ENCODE measurements at places on chromosomes 12 and 14.

DNA sequence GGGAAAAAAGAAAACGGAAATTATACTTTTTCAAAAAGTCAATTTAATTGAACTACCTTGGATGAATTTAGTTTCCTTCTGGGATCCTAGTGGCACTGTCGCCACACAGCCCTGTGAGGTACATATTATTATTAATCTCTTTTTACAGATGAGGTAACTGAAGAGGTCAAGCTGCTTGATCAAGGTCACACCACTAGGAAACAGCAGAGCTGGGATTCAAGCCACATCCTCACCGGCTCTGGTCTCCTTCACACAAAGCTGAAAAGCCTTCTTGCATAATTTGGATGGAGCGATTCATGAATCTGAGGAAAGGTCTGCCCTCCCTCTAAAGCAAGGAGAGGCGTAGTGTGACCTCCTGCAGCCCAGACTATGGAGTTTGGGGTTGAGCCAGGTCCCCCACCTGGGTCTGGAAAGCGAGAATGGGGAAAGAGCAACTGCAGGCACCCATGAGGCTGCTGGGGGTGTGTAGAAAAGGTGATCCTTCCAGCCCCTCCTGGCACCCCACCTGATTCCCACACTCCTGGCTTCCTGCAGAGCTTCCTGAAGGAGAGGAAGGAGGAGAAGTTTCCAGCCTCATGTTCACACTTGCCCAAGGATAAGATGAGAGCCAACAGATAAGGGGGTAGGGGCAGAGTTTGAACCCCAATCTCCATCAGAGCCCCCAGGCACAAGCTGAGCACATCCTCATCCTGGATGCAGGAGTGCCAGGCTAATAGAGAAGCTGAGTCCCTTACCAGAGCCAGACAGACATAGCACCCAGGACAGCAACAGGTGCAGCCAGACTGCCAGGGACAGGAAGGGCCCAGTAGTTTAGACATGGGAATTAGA lies 3.9 kb upstream of the KRT79 start:
- DNase-seq = no peak

DNA sequence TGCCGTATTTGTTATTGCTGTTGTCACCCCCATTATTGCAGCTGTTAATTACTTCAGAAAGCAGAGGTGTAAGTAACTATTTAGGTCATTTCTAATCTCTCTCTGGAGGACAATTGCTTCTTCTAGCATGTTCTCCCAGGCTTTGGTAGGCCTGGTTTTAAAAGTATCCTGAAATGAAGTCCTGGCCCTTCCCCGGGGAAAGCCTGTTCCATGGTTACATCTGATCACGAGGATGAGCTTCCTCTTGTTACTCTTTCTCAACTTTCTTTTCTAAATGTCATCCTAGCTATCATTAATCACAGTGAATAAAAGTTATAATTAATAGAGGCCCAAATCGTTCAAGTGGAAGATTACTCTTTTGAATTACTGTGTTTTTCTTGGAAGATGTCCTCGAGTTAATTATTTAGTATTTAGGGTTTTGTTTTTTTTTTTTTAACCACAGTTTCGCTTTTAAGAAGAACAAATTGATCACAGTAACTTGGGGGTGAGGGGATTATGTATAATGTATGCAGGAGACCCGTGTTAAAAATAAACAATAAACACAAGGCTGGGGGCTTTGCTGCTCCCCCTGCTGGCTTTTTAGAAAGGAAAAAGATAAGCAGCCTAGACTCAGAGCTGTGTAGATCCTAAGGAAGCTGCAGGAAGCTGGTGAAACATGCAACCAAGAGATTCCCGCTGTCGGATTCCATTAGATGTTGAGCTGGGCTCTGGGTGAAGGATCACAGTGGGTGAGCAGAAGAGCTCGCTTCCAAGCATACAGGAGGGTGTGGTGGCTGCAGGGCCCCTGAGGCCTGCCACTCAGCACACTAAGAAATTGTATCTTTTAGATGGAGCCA lies 420.1 kb downstream of the FUT8 start:
- no peak for DNase-seq

DNA sequence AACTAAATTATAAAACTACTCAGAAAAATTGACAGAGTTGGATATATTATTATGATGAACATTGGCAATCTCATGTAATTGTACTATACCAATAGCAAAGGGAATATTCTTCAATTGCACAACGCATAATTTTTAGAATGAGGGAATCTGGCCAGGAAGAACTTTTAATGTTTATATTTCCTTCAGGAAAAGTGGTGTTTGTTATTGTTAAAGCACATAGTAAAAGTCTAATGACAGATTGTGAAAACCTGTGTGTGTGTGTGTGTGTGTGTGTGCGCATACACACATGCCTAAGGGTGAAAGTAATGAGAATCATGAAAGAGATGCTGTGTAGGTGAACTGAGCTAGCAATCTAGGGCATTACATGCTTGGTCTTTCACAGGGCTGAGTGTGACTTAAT lies 877.7 kb downstream of the SLC6A15 start:
- no peak for DNase-seq

DNA sequence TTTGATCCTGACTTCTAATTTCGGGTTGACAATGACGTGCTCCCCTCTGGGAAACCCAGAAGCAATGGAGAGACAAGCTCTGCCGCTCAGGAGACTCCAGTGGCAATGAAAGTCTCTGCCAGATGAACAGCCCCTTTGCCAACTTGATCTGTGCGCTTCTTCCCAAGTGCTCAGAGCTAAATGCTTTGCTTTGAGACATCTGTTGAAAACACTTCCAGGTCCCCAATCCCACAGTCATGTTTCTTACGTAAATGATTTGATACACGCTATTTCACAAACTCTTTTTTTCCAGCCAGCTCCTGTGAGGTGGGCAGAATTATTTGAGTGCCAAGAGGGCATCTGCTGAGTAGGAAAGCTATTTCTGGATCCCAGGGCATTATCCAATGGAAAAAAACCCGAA lies 147.6 kb downstream of the RIMBP2 start:
- DNase-seq = no peak

GRCh38 chr12:89645434-89645833 lies 63.2 kb downstream of the ATP2B1 start:
- no peak for DNase-seq

GRCh38 chr14:50813544-50813863 lies 17.5 kb downstream of the NIN start:
- DNase-seq = no peak

DNA sequence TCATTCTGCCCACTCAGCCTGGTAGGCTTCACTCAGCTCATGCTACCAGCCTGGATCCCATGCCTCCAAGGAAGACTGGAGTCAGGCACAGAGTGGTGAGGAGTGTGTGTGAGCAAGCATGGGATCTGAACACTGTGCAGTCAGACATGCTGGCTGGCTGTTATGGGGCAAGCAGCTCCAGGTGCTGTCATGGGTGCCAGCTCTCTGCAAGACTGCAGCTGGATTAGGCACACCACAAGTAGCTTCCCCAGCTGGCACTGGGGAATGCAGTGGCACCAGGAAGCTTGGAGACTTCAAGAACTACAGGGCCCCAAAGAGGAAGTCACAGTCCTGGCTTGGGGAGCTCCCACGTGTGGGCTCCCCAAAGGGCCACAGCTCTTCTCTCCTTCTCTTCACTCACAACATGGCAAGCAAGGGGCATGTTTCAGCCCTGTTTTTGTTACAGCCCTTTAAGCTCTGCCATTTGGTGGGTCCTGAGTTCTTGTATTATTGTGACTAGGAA lies 202.5 kb downstream of the VRK1 start:
- no peak for DNase-seq

DNA sequence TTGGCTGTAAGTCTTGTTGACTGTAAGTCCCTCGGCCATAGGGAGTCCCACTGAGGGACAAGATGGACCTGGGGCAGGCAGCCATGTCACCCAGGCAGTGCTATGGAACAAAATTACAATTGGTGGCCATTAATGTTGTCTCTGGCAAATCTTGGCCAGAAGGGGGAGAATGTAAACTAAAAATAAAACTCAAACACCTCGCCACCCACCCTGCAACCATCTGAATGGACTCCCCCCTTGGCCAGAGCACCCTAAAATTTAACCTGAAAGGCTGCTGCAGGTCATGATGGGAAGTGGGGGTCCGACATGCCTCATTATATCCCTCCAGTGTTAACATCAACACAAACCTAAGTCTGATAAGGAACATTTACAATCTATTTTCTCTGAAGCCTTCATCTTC lies 8.2 kb downstream of the SLC22A17 start:
- no peak for DNase-seq

- DNase-seq = no peak
These were observed 49.2 kb downstream of the DAD1 start for GRCh38 chr14:22539831-22540230.

DNA sequence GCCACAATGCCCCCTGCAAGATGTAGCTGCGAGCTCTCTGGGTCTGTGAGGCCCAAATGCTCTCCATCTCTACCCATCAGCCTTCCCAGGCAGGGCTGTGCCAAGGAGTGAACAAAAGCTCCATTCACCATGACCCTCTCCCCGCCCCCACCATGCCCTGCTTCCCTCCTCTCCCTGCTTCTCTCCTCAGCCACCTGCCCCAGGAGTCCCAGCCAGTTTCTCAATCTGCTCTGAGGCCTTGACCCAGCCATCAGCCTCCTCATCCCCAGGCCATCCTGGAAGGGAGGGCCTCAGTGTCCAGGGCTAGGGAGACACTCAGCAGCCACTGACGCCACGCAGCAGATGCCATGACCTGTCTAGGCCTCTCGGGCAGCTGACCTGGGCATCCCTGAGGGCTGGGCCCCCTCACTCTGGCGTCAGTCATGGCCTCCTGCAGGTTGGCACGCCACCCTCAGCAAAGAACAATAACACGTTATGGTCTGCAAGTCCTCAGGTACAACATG lies 8.5 kb upstream of the KRT5 start:
- peak; percentile 69 for DNase-seq

- DNase-seq = no peak
These were observed 266.8 kb downstream of the ADAMTS20 start for GRCh38 chr12:43285159-43285598.

GRCh38 chr12:55746174-55746912 lies 3.4 kb downstream of the GDF11 start:
- no peak for DNase-seq

DNA sequence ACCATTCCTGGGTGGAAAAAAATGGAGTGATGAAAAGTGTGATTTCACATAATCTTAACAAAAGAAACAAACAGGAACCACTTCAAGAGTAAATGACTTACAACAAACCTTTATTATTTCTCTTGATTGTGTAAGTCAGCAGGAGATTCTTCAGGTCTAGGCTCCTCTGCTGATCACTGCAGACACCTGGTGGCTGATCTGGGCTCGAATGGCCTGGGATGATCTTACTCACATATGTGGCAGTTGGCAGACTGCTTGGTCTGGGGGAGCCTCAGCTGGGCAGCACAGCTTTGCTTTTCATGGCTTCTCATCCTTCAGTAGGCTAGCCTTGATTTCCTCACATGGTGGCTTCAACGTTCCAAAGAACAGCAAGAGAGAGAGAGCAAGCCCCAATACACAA lies 215.4 kb upstream of the PRICKLE1 start:
- DNase-seq = no peak

DNA sequence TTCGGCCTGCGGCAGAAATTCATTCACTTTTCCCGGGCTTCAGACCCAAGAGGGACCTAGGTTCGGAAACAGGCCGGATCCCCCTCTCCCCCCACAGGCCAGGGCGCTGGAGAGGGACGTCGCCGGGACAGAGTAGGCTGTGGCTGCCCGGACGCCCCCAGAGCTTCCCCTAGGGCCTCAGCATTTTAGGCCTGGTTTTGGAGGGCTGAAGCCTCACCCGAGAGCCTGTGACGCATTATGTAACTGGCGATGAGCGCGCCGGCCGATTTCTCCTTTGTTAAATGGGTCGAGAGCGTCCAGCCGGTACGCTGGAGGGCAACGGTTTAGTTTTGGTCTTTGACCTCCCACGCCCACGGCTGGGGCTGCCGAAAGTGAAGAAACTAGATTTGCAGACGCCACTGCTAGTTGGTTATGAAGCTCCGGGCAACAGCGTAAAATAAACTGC lies 657 bp downstream of the PEBP1 start:
- peak; percentile 45 for DNase-seq

DNA sequence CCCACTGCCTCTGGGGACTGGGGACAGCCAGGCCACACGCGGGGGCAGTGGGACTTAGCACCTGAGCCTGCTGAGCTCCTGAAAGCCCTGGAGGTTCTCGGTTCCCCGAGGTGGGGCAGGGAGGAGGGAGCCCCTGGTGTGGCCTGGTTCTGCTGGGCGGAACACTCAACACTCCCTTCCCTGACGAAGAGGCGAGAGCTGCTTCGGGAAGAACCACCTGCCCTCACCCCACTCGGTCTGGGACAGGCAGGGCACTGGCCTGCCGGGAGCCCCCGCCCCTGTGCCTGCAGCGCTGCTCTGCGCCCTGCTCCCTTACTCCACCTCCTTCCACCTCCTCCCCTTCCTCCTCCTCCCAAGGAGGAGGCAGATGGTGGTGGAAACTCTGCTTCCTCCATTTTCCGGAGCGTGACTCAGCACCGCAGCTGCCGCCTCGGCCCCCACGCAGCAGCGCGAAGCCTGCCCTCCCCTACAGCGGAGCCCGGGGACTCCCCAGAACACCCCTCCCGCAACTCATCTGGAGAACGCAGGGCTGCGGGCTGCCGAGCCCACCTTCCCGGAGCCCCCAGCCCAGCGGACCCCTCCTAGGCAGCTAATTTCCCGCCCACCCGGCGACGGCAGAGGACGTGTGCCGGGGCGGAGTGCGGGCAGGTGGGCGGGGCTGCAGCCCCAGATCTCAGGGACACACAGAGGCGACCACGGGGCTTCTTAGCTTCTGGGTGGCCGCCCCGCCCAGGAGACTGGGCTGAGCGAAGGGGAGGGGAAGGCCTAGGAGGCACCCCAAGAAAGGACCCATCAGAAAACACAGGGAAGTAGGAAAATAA lies 11.7 kb upstream of the INF2 start:
- peak; percentile 55 for DNase-seq

DNA sequence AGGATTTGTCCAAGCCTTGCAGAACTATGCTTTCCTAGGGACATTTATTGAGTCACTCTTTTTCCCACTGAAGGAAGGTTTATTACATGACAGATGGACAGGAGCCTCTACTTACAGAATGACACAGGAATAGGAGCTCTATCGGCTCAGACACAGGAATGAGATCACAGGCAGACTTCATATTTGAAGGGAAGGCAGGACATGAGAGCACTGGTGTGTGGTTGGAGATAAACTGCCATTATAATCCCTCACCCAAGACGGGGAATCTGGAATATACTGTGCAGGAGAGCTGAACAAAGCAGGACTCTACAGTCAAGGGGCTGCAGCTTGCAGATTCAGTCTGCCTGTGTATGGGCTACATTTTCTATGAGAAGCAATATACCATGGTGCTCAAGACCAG lies 26.8 kb upstream of the IL22 start:
- DNase-seq = no peak

DNA sequence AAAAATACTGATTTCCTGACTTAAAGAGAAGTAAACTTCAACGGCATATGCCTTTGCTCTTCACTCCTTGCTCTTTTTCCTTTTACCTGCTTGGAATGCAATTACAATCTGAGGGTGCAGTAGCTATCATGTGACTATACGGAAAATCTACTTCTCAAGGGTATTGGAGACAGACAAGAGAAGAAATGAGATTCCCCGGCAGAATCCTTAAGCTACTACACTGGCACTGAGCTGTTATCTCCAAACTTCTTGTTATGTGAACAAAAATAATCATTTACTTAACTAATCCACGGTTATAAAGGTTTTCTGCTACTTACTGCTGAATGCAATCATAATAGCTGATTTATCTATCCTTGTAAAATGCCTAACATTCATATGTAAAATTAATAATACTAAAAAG lies 118.0 kb upstream of the IFNG-AS1 start:
- DNase-seq = no peak

All from midbrain (tissue), 1 donor.